Midbrain (tissue), 1 donor: ENCODE measurements at places on chromosomes 2 and 18.

DNA sequence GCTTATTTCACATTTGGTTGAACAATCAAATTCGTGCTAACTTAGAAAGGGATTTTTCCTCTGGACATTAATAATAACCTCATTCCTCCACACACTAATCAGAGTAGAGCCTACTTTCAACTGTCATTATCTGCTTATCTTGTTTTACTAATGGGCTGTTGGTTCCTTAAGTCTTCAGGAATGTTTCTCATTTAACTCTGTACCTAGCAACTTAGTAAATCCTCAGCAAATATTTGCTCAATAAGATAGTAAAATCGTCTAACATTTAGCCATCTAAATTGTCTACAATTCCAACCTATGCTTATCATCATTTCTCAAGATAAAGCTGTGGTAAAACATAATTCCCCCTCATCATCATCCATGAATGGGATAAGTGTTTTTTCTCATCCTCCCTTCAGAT, 98.1 kb downstream of the CDH2 start:
- DNase-seq: no peak

DNA sequence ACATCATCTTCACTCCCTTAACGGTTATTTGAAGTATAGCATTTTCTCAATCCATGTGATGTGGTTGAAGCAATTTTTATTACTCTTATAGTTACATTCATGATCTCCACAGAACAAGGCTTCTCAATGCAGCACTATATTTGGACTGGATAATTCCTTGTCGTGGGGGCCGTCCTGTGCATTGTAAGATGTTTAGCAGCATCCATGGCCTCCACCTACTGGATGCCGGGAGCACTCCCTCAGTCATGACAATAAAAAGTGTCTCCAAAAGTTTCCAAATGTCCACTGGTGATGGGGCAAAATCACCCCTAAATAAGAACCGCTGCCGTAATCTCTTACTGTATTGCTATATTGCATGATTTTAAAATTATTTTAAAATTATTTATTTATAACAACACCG, 110.6 kb upstream of the DDX18 start:
- no peak for DNase-seq

DNA sequence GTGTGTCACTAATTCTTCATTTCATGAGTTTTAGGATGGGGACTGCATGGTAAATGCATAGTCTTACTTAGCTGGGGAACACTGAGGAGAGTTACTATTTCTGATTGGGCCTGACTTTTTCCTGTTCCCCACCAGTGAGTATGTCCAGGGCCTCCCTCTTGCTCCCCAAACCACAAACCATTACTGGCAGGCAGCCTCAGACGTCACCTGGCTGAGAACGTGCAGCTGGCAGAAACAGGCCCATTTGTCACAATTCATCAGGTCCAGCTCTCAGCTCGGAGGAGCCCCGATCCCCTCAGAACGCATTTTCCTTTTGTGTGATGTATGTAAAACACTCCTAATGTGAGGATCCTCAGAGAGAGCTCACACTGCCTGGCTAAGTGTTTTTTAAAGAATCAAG, 71.7 kb upstream of the SIX3 start:
- no peak for DNase-seq

GRCh38 chr2:38074764-38075506, 1.0 kb downstream of the CYP1B1 start:
- DNase-seq: no peak

- no peak for DNase-seq
These were observed 54.9 kb downstream of the MAPRE2 start for GRCh38 chr18:35095983-35096676.

- DNase-seq: no peak
These were observed 19.5 kb downstream of the LIPG start for GRCh38 chr18:49581371-49581770.

- DNase-seq: no peak
These were observed 44.8 kb downstream of the POLE4 start for GRCh38 chr2:75003276-75003675.

DNA sequence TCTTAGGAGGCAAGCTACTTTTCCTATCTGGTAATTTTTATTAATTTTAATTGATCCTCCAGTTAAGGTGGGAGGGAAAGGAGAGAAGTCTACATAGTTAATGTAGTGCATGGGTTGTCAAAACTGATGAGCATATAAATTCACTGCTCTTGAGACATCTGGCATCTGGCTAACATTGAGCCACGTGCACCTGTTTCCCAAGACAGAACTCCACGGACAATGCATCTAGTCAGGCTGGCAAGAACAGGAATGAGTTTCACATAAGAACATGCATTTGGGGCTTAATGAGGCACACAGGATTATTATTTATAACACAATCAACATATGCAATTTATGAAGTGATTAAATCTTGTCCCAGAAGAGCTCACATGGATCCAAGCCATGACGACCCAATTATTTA, 16.2 kb upstream of the RAB1A start:
- no peak for DNase-seq

DNA sequence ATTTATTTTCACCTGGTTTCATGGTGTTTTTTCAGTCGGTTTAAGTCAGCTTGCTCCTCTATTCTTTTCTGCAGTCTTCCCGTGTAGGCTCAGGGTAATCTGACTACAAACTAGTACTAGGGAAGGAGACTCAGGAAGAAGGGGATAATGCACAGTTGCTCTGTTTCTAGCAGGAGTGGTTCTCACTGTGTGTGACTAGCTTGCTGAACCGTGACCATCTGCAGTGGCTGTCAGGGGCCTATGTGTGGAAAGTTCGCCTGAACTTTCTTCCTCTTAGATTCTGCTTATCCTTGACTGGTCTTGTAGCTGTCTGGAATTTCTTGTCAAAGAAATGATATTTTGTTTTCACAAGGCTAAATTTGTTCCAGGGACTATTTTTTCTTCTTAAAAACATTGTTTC, 46.3 kb upstream of the AQP4 start:
- DNase-seq: no peak

DNA sequence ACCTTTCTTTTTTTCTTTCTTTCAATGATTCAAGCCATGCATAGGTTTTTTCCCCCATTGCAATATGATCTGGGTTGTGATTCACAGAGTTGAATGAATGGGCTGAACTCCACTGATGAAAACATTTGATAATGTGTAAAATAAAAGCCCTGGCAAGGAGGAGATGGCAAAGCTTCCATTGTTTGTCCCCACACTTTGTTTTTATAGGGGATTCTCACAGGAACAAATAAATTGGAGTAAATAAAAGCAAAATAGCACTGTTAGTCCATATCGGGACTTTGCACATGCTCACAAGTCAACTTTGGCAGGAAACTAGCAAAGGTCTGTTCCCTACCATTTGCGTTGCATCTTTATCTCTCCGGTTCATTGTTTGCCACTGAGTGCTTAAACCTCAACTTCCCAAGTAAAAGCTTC, 55.7 kb downstream of the MEIS1 start:
- DNase-seq: no peak

DNA sequence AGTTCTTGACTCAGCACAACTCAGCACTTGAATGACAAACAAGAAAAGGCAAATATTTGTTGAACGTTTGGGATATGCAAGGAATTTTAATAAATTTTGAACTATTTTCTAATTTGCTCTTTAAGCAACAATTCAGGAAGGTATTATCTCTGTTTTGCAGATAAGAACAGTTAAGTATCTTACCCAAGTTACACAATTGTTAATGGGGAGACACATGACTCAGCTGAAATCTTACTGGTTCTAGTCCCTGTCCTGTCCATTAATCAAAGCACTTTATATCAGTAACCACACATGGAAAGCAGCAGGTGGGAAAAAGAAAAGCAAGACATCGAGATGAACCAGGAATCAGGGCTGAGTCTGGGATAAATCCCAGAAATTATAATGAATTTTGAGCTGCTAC, 493.9 kb upstream of the PIK3C3 start:
- no peak for DNase-seq

DNA sequence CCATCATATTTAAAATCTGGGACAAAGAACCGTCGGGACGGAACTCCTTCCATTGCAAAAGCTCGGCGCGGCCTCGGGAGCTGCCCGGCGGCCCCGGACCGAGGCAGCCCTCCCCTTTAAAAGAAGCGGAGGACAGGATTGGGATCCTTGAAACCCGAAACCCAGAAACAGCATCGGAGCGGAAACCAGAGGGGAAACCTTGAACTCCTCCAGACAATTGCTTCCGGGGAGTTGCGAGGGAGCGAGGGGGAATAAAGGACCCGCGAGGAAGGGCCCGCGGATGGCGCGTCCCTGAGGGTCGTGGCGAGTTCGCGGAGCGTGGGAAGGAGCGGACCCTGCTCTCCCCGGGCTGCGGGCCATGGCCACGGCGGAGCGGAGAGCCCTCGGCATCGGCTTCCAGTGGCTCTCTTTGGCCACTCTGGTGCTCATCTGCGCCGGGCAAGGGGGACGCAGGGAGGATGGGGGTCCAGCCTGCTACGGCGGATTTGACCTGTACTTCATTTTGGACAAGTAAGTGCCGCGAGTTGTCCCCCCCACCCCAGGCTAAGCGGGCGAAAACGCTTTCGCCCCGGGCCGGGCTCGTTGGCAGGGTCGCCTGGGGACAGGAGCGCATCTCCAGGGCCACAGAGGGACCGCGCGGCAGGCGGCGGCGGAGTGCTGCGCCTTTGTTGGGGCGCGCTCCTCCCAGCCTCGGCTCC, at the start of gene ANTXR1:
ANTXR1 (plus strand) TSS at position 38 of the 698 bp plus-strand sequence; CDS start at position 359, 321 bp downstream.
- DNase-seq: peak; percentile 63

DNA sequence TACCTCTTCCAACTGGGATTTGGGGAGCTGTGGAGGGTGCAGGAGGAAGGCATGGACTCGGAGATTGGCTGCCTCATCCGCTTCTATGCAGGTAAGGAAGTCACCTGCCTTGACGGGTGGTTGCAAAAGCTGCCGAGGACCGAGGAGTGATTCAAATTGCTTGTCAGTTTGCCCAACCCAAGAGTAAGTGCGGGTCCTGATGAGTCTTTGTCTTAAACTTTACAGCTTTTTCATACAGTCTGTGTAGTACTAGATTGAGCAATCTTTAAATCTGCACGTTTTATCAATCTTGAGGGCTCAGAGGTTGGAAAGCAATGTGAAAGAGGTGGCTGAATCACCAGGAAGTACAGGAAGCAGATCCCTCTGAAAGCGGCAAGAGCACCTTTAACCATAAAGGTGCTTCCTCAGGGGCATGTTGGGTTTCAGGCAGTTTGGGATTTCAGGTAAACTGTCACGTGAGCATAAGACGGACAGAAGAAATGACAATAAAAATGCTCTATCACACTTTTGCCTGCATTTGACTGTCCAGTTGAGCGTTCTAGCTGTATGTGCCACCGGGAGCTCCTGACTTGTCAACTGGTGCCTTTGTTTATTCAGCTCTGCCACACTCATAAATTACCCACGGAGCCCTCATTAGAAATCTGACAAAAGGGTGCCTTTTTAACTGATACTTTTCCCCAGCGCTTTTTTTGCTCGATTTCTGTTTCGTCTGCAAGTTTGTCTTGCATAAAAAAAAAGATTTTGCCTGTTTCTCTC, 2.0 kb downstream of the PHLPP1 start:
- peak; percentile 63 for DNase-seq

- no peak for DNase-seq
These were observed 88.2 kb downstream of the LONRF2 start for GRCh38 chr2:100234141-100234540.

GRCh38 chr2:133968446-133968845, 285.4 kb upstream of the MGAT5 start:
- no peak for DNase-seq

GRCh38 chr2:62596061-62596921, 90.3 kb upstream of the TMEM17 start:
- DNase-seq: no peak

- DNase-seq: no peak
These were observed 213.9 kb upstream of the FIGN start for GRCh38 chr2:163949693-163950092.

GRCh38 chr18:67517444-67517765, 885 bp upstream of the DSEL start:
- peak; percentile 61 for DNase-seq

DNA sequence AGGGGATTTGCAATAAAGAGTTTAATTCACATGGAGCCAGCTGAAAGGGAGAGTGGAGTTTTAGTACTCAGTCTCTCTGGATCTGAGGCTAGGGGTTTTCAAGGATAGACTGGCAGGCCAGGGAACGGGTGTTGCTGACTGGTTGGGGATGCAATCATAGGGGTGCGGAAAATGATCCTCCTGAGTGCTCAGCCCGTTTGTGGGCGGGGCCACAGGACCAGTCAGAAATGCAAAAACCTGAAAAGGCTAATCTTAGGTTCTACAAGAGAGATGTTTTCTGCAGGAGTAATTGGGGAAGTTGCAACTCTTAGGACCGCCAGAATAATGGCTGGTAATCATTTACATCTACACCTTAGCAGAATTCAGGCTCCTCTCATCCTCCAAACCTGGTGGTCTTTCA, 2.5 kb downstream of the NFU1 start:
- DNase-seq: no peak

- DNase-seq: no peak
These were observed 136.6 kb upstream of the ALKAL2 start for GRCh38 chr2:424306-425171.

- no peak for DNase-seq
These were observed 30.3 kb downstream of the COLEC11 start for GRCh38 chr2:3625186-3625585.

- DNase-seq: no peak
These were observed 24.4 kb downstream of the TFCP2L1 start for GRCh38 chr2:121260370-121261154.
